ENCODE measurements at places on chromosomes 1 and 21.

DNA sequence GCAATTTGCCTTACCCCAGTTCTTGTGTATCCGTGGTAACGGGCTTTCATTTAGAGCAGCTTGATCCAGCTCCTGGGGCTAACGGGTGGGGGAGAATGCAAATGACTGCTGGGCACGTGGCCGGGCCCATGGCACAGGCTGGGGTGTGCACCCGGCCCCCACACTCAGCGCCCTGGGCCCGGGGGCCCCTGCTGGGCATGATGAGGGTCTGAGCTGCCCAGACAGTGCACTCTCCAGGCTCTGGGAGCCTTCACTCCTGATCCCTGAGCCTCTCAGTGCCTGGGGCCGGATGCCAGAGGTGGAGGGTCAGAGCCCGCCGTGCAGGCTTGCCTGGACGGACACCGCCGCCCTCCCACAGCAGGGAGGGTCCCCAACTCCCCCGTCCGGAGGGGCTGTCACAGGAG, 20.1 kb upstream of the PEX10 start:
- DNase-seq: no peak

- DNase-seq: no peak
Measured at GRCh38 chr1:1862905-1863547, 27.9 kb downstream of the GNB1 start.

GRCh38 chr21:45764792-45765191, 121.3 kb downstream of the PCBP3 start:
- no peak for DNase-seq

DNA sequence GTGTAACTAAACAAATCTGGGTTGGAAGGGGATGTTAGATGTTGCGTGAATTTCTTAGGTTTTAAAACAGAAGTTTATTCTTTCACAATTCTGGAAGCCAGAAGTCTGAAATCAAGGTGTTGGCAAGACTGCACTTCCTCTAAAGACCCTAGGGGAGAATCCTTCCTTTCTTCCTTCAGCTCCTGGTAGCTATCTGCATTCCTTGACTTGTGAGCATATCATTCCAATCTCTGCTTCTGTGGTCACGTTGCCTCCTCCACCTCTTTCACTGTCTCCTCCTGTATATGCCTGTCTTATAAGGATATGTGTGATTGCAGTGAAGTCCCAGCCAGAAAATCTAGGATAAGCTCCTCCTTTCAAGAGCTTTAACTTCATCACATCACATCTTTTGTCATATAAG, 7.7 kb downstream of the CHRM3 start:
- DNase-seq: no peak

- no peak for DNase-seq
Measured at GRCh38 chr1:114135786-114136185, 17.9 kb downstream of the SYT6 start.

- DNase-seq: no peak
Measured at GRCh38 chr1:85343612-85344255, 67.3 kb upstream of the BCL10 start.
